Left lung (tissue), 14 donors: ENCODE measurements at places on chromosomes 6 and 20. TPM values are rescaled to one million over a fixed set of nuclear protein-coding genes. Genes with fewer than 3 reads are reported as not detected.
A peak's percentile ranks its signal among the peaks of the same experiment; 100 is the strongest.

DNA sequence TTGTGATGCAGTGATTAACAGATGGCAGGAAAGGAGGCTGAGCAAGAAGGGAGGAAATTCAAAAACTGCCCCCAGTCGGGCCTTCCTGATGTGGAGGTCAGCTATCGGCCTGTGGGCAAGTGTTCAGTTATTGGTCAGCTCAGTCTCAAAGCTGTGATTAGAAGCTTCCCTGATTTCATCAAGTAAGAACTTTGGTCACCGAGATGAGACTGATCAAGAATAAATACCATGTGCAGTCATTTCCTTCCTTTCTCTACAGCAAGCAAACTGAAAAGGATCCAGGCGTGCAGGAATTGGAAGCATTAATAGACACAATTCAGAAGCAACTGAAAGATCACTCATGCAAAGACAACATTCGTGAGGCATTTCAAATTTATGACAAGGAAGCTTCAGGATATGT lies 69.7 kb downstream of the EFHC1 start:
- no peak for DNase-seq

- DNase-seq, result no peak
These were observed 82.2 kb upstream of the SLC22A16 start for GRCh38 chr6:110558575-110558974.

- peak; percentile 32 for DNase-seq
These were observed 122.4 kb downstream of the MRPL14 start for GRCh38 chr6:44004625-44005506.

The SLC26A8 gene
- polyA plus RNA-seq, result 0.30 TPM

The SRSF12 gene
- 9.0 TPM for polyA plus RNA-seq

The THBD gene
- polyA plus RNA-seq, result 44.2 TPM

- DNase-seq, result no peak
These were observed 47.9 kb downstream of the CEP57L1 start for GRCh38 chr6:109143191-109143590.
